Stimulated activated CD4-positive, alpha-beta T cell treated with anti-CD3 and anti-CD28 coated beads, Interleukin-4, amount 100 ng/mL, for 24 hours (primary cell): ENCODE measurements at places on chromosomes 11 and 22.

DNA sequence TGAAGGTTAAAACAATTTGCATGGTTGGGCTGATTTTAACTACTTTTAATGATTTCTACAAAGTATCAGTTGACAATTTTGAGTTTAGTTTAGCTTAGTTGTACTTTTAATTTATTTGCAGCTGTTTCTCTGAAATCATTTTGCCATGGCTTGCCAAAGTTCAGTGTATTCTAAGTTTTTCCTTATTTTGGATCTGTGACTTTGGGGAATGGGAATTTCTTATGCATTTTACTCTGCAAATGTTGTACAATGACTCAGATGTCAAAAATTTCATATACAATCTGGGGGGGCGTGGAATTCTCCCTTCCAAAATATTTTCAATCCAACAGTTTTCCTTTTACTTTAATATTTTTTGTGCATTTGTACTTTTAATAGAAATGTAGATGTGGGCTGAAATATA lies 8.9 kb upstream of the DCHS1 start:
- DNase-seq = no peak

- DNase-seq = peak; percentile 82
Observed at GRCh38 chr22:39388261-39389011, 11.1 kb upstream of the TAB1 start.

GRCh38 chr22:48449466-48450187 lies 1378.0 kb downstream of the BRD1 start:
- no peak for DNase-seq

DNA sequence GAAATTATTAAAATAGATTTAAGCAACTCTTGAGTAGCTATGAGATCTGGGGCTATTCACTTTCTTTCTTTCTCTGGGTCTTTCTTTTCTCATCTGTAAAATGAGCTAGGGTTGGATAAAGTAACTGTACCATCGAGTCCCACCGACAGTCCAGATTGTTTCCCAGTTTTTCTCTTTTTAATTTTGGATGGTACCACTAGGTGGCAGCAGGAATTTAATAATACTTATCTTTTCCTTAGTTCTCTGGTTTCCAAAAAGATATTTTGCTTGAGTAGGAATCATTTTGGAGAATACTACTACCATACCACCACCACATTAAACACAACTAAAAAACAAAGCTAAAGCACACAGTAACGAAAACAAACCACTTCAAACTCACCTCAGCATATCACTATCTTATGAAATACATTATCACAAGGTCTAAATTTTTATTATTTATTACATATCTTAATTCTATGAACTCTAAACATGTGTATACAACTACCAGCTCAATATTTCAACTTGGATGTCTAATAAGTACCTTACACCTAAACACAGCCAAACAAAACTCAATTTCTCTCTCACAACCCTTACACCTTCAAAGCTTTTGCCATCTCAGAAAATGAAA lies 584.0 kb downstream of the KCNA4 start:
- DNase-seq = no peak

GRCh38 chr22:30276039-30276438 lies 9.4 kb upstream of the OSM start:
- no peak for DNase-seq

GRCh38 chr11:86152006-86152862 lies 83.3 kb upstream of the PICALM start:
- DNase-seq = no peak

DNA sequence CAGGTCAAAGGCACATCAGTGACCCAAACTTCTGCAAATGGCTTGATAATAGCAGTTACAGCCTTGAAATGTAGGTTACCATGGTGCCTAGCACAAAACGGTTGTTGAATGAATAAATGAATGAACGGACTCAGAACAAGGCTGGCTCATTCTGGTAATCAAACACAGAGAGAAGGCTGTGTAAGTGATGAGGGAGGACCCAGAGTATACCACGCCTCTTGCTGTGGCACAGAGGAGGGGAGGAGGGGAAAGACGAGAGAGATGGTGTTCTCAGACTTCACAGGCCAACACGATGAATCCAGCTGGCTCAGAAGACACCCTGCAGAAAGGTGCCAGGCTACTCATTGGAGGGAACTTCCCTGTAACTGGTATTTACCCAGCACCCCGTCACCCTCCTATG lies 38.3 kb downstream of the PC start:
- DNase-seq = no peak

DNA sequence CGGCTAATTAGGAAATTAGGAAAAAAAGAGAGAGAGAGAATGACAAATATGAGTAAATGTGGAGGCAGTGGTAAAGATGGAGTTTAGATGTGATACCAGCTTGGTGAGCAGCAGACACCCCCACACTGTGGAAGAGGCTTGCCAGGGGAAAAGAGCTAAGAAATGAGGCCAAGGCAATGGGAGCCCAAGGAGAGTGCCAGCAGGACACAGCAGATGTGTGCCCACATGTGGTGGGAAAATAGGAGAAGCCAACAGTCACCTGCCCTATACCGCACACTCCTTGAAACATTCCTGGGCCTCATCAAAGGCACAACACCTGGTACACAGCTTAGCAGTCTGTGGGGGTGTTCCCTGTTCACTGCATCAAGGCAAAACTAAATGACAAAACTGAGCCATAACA lies 104.9 kb downstream of the FAM76B start:
- DNase-seq = no peak

DNA sequence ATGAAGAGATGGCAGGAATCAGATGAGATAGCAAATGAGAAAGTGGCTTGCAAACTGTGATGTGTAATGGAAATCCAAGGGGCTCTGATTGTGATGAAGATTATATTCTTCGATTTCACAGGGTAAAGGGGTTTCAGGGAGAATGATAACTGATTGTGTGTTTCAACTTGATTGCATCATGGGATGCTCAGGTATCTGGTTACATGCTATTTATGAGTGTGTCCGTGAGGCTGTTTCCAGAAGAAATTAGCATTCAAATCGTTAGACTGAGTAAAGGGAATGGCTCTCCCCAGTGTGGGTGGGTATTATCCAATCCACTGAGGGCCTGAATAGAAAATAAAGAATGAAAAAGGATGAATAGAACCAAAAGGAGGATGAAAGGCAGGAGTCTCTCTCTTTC lies 278.7 kb upstream of the LARGE1 start:
- DNase-seq = no peak

DNA sequence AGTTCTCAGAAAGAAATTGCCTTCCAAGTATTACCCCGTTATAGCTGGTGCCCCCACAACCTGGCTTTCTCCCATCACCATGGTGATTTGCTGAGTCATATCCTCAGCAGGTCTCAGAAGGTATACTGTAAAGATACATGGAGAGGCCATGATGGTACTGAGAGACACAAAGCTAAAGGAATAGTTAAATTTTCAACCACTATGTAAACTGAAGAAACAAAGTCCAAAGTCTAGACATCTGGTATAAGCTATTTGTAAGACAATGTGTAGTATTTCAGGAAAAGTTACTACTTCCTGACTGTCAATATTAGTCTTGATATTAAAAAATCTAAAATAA lies 377.1 kb downstream of the DCDC1 start:
- DNase-seq = no peak

DNA sequence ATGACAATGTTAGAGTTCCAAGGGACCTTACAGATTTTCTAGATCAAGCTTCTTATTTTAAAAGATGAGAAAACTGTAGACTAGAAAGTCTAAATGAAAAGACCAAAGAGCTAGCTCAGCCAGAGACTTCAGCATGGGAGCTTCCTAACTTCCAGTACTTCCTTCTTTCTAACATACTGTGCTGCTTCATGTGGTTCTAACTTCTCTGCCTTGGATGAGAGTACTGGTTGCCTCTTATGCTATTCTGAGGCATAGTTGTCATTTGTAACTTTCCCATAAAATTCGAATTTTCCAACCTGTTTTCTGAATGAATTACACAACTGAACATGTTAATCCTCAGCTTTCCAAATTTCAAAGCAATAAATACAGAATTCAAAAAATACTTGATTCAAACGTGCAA lies 1.8 kb downstream of the MTMR2 start:
- DNase-seq = no peak

DNA sequence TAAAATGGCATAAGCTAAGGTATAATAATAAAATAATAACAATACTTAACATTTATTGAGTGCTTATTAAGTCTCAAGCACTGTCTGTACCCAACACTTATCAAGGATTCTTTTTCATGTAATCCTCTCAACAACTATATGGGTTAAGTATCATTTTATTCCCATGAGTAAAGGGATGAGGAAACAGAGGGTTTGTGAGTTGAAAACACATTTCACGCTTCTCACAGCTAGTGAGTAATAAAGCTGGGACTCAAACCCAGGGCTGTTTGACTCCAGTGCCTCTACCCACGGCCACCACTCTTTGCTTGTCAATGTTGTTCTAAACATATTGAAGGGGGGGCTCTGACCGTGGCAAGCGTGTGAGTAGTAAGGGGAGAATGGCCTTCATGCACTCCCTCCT lies 8.7 kb downstream of the CD3E start:
- DNase-seq = no peak

- DNase-seq = no peak
Observed at GRCh38 chr11:45653277-45653676, 12.1 kb downstream of the CHST1 start.

DNA sequence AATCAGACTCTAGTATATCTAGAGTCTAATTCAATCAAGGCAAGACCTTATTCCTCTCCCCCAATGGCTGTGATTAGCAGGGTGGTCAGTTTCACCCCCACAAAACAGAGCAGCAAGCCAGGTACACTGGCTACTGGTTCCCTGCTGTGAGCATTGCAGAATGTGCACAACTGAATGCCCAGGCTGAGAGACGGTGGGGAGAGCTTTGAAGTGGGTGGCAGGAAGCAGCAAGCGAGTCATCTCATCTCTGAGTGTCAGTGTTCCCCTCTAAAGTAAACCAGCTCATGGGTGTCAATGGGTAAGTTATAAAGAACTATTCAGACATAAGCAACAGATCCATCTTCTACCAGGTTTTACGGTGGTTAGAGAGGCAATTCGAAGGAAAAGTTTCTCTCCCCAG lies 37.6 kb downstream of the GAB4 start:
- DNase-seq = no peak

DNA sequence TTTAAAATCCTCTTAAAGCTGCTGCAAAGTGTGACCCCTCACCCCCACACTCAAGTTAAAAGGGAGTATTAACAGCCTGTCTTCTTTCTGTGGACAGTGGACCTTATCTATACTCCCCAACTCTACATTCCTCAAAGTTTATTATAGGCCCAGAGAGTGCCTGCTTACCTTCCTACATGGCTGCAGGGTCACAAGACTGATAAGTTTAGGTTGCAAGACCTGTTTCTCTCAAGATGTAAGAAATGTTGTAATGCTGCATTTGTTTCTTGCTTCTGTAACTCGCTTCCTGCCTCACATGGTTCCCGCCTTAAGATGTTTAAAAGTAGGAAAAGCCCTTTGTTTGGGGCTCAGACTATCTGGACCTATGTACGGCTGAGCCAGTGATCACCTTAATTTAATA lies 10.1 kb upstream of the NXPE1 start:
- no peak for DNase-seq

GRCh38 chr11:34276352-34276864 lies 81.4 kb downstream of the ABTB2 start:
- DNase-seq = no peak

- no peak for DNase-seq
Observed at GRCh38 chr11:112842151-112842550, 119.1 kb upstream of the NCAM1 start.

GRCh38 chr11:132448334-132448995 lies 1078.0 kb downstream of the NTM start:
- no peak for DNase-seq

DNA sequence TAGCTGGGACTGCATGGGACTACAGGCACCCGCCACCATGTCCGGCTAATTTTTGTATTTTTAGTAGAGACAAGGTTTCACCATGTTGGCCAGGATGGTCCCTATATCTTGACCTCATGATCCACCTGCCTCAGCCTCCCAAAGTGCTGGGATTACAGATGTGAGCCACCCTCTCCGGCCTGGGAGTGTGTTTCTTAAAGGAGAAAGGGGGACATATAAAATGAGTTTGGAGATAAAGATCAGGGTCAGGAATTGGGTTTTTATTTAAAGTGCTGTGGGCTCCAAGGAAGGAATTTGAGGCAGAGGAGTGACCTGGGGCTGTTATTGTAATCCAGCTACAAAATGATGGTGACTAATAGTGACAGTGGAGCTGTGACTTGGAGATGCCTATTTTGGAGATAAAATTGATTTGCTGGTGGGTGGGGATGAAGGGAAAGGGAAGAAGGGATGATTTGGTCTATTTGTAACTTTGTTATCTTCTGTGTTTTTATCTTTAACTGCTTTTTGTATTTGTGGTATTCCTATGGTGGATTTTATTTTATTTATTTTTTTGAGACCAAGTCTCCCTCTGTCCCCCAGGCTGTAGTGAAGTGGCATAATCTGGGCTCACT lies 5.0 kb downstream of the CRKL start:
- no peak for DNase-seq

DNA sequence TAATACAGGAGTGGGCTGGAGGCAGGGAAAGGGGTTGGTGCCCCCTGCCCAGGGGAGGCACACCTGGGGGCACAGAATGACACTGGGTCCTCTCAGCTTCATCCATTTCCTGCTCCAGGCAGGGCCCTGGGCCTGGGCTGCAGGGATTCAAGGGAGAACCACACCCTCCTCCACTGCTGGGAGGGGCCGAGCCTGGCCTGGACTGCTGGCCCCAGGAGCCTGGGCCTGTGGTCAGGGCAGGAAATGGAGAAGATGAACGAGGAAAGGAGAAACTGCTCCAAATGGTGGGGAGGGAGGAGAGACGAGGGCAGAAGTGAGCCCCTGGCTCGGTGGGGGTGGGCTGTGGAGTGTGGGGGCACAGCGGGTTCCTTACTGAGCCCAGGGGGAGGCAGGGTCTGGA lies 38.1 kb upstream of the KCNQ1OT1 start:
- DNase-seq = no peak

GRCh38 chr11:47372422-47372821 lies 5.9 kb downstream of the SPI1 start:
- no peak for DNase-seq

GRCh38 chr11:126354631-126355323 lies 709 bp upstream of the ST3GAL4 start:
- DNase-seq = peak; percentile 11

DNA sequence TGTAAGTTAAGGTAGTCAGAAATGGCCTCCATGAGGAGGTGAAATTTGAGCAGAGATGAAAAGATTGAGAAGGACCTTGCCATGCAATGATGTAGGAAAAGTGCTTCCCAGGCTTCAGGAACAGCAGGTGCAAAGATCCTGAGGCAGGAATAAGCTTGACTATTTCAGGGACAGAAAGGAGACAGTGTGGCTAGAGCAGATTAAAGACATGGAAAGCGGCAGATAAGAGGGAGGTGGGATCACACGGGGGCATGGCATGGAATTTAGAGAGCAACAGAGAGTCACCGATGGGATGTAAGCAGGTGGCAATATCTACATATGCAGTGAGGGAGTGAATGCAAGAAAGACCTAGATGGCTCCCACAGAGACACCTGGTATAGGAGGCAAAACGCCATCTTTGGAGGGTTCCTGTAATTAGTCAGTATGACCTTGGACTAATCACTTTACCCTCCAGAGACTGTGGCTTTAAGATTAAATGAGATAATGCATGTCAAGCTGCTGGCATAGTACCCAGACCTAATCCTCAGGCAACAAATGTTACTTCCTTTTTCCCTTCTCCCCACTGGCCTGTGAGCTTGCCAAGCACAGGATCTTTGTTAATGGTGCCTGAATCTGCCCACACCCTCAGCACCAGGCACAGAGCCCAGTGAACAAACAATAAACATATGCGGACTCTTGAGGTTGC lies 24.6 kb upstream of the ACER3 start:
- no peak for DNase-seq

- DNase-seq = no peak
Observed at GRCh38 chr11:122028545-122028944, 87.5 kb downstream of the BLID start.

- no peak for DNase-seq
Observed at GRCh38 chr11:104402812-104403521, 239.0 kb upstream of the PDGFD start.

- DNase-seq = no peak
Observed at GRCh38 chr11:123452794-123453193, 22.7 kb downstream of the GRAMD1B start.
